ENCODE measurements at places on chromosomes 11 and 22. TPM values are rescaled to one million over a fixed set of nuclear protein-coding genes. Genes with fewer than 3 reads are reported as not detected.

GRCh38 chr11:70525006-70525405 is 126.7 kb downstream of the CTTN start:
- DNase-seq: no peak
- H3K36me3 ChIP-seq: no peaks in the 10 kb centered on the region
- no peak overlapping the region for H3K4me3 ChIP-seq
- H3K27me3 ChIP-seq: no peaks in the 10 kb centered on the region
- no peak overlapping the region for H3K27ac ChIP-seq

The TIGD3 gene
- total RNA-seq: 4.9 TPM

GRCh38 chr11:12009617-12010321 is 1.3 kb upstream of the DKK3 start:
- no peaks in the 10 kb centered on the region for H3K4me1 ChIP-seq
- no peak for DNase-seq
- no peak overlapping the region for H3K27ac ChIP-seq
- peaks cover 40% of the 10 kb centered on the region for H3K27me3 ChIP-seq
- H3K4me3 ChIP-seq: no peak overlapping the region

DNA sequence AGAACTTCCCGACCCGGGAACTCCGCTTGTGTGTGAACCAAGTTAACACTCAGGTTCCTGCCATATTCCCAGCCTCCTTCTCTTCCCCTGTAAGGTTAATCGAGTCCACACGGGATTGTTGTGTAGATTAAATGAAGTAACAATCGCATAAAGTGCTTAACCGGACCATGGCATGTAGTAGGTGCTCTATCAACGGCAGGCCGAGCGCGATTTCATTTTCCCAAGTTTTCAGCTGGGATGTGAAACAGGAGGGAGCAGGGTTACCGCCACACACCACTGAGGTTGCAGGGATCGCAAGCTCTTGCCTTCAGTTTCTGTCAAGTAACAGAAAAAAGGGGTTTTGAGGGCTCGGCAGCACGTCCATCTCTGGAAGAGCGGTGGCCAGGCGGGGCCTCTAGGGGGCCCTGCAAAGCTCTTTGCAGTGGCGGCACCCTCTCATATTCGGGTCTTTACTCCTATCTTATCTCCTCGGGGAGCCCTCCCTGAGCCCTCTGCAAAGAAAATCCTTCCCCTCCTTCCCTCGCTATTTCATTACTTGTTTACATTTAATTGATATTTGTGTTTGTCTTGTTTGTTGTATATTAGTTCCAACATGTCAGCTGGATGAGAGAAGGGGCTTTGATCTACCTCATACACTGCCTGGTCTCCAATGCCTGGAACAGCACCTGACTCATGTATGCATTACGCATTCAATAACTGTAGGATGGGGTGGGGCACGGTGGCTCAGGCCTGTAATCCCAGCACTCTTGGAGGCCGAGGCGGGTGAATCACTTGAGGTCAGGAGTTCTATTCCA is 816 bp upstream of the PLEKHA7 start:
- no peaks in the 10 kb centered on the region for H3K27me3 ChIP-seq
- peak overlapping the region; percentile 91 for H3K4me3 ChIP-seq
- peak; percentile 65 for DNase-seq
- H3K27ac ChIP-seq: peak overlapping the region; percentile 93

GRCh38 chr11:3685923-3686322 is 14.7 kb upstream of the CHRNA10 start:
- no peak overlapping the region for H3K4me3 ChIP-seq
- H3K4me1 ChIP-seq: no peaks in the 10 kb centered on the region
- DNase-seq: no peak
- H3K36me3 ChIP-seq: peaks cover 68% of the 10 kb centered on the region
- no peak overlapping the region for H3K27ac ChIP-seq

GRCh38 chr22:44575381-44576268 is 77.6 kb upstream of the RTL6 start:
- no peak for DNase-seq
- H3K27ac ChIP-seq: no peak overlapping the region

The KRTAP5-11 gene
- total RNA-seq: not detected

GRCh38 chr11:122309262-122309925 is 193.4 kb upstream of the BLID start:
- H3K27ac ChIP-seq: no peak overlapping the region
- no peaks in the 10 kb centered on the region for H3K27me3 ChIP-seq
- H3K4me1 ChIP-seq: no peaks in the 10 kb centered on the region
- H3K4me3 ChIP-seq: no peak overlapping the region

- H3K4me3 ChIP-seq: no peak overlapping the region
- H3K4me1 ChIP-seq: no peaks in the 10 kb centered on the region
- DNase-seq: no peak
- no peak overlapping the region for H3K27ac ChIP-seq
These were observed 106.4 kb downstream of the SERGEF start for GRCh38 chr11:17906436-17906835.

- H3K27me3 ChIP-seq: no peaks in the 10 kb centered on the region
- H3K36me3 ChIP-seq: peaks cover 10% of the 10 kb centered on the region
- H3K27ac ChIP-seq: no peak overlapping the region
- H3K4me3 ChIP-seq: no peak overlapping the region
- DNase-seq: no peak
These were observed 18.9 kb downstream of the BCR start for GRCh38 chr22:23199159-23199558.

GRCh38 chr11:114271316-114271715 is 24.9 kb upstream of the NNMT start:
- no peak overlapping the region for H3K4me3 ChIP-seq
- DNase-seq: no peak
- peaks cover 28% of the 10 kb centered on the region for H3K27me3 ChIP-seq
- no peaks in the 10 kb centered on the region for H3K36me3 ChIP-seq
- H3K27ac ChIP-seq: no peak overlapping the region

GRCh38 chr11:2396471-2396870 is 4.1 kb upstream of the TSSC4 start:
- H3K36me3 ChIP-seq: no peaks in the 10 kb centered on the region
- H3K4me1 ChIP-seq: peaks cover 13% of the 10 kb centered on the region
- no peak for DNase-seq
- H3K4me3 ChIP-seq: no peak overlapping the region
- no peak overlapping the region for H3K27ac ChIP-seq

DNA sequence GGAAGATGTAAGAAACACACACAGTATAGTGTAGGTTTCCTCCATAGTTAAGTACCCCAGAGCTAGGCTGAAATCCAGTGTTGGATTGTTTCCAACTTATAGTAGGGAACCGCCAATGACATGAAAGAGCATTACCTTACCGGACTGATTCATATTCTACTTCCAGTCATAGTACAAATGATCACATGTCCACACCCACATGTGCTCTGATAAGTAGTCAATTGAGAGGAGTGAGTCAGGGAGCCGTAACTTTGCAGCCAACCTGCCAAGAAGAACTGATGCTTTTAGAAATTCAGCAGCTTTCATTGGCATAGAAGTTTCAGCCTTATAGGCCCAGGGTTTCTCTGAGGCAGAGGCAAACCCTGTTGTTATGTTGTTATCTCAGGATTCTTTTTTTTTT is 240.6 kb downstream of the ETS1 start:
- no peak overlapping the region for H3K4me3 ChIP-seq
- H3K27ac ChIP-seq: no peak overlapping the region
- peaks cover 15% of the 10 kb centered on the region for H3K4me1 ChIP-seq
- no peak for DNase-seq

The OR8A1 gene
- total RNA-seq: not detected

DNA sequence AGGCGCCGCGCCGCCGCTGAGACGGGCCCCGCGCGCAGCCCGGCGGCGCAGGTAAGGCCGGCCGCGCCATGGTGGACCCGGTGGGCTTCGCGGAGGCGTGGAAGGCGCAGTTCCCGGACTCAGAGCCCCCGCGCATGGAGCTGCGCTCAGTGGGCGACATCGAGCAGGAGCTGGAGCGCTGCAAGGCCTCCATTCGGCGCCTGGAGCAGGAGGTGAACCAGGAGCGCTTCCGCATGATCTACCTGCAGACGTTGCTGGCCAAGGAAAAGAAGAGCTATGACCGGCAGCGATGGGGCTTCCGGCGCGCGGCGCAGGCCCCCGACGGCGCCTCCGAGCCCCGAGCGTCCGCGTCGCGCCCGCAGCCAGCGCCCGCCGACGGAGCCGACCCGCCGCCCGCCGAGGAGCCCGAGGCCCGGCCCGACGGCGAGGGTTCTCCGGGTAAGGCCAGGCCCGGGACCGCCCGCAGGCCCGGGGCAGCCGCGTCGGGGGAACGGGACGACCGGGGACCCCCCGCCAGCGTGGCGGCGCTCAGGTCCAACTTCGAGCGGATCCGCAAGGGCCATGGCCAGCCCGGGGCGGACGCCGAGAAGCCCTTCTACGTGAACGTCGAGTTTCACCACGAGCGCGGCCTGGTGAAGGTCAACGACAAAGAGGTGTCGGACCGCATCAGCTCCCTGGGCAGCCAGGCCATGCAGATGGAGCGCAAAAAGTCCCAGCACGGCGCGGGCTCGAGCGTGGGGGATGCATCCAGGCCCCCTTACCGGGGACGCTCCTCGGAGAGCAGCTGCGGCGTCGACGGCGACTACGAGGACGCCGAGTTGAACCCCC is 798 bp downstream of the BCR start:
- peak overlapping the region; percentile 52 for H3K4me3 ChIP-seq
- H3K27ac ChIP-seq: peak overlapping the region; percentile 69
- no peak for DNase-seq
- peaks cover 80% of the 10 kb centered on the region for H3K4me1 ChIP-seq

DNA sequence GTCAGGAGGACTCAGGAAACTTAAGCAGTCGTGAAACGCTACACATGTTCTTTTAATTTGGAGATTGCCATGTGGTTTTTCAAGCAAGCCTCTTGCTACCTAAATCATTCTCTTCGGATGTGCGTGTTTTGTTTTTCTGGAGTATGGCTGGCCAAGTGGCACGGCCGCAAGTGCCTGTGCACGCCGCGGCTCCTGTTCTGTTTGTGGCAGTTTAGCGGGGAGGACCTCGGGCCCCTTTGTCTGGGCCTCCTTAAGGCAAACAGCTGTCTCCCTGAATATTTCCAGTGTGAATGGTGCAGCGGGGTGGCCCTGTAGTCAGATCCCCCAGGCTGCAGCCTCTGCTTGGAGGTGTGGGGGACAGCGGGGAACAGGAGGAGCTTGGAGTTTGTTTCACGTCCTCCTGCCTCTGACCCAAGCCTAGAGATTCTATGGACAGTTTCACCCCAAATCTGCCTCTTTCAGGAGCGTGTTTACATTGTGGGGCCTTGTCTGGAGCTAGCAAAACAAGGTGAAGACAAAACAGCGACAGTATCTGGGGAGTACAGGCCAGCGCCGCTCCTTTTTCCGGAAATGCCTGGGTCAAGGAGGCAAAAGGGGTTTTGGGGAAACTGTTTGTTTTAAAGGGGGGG is 1.3 kb downstream of the LRP5 start:
- peak; percentile 43 for DNase-seq
- H3K4me1 ChIP-seq: peaks cover 67% of the 10 kb centered on the region
- H3K36me3 ChIP-seq: no peaks in the 10 kb centered on the region
- H3K27me3 ChIP-seq: no peaks in the 10 kb centered on the region
- H3K4me3 ChIP-seq: peak overlapping the region; percentile 98

GRCh38 chr11:19226378-19227195 is 14.2 kb downstream of the E2F8 start:
- H3K27me3 ChIP-seq: no peaks in the 10 kb centered on the region
- H3K4me3 ChIP-seq: no peak overlapping the region
- DNase-seq: no peak
- H3K36me3 ChIP-seq: peaks cover 9% of the 10 kb centered on the region

- no peaks in the 10 kb centered on the region for H3K27me3 ChIP-seq
- no peak overlapping the region for H3K27ac ChIP-seq
- no peak for DNase-seq
These were observed 20.8 kb downstream of the FAM118A start for GRCh38 chr22:45330548-45330947.

GRCh38 chr22:38230108-38230825 is 28.5 kb downstream of the MAFF start:
- no peak overlapping the region for H3K27ac ChIP-seq
- peaks cover 26% of the 10 kb centered on the region for H3K4me1 ChIP-seq
- DNase-seq: peak; percentile 20
- no peaks in the 10 kb centered on the region for H3K27me3 ChIP-seq

The SHISAL1 gene
- not detected for total RNA-seq

The CDC42BPG gene
- 1.4 TPM for total RNA-seq

DNA sequence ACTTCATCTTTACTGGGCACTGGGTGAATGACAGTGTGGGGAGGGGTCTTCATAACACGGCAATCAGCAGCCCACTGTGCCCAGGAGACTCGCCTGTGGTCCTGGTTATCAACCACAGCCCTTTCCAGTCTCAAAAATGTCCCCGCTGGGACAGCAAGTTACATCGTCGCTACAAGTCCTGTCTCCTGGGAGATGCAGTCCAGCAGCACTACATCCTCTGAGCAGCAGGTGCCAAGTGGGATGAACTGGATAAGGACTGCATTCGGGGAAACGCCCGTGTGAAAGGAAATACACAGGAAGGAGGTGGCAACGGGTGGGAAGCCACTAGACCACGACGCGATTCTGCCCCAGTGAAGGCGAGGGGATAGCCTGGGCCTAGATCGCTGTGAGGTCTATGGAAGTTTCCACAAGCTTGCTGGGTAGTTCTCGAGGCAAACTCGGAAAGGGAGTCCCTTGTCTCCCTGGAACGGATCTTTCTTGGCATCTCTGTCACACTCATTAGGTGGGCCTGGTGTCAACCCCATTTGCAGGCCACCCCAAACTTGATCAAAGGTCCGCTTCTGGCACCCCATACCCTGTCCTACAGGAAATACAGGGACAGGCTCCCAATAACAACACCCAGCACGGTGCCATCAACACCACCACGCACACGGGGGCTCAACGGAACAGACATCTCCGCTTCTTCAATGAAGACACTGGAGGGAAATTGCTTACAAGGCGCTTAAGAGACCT is 4.4 kb downstream of the ASCL2 start:
- no peak for DNase-seq
- H3K27me3 ChIP-seq: peaks cover 48% of the 10 kb centered on the region
- H3K36me3 ChIP-seq: no peaks in the 10 kb centered on the region
- H3K4me1 ChIP-seq: peaks cover 10% of the 10 kb centered on the region

Data from HepG2 (cell line).